ENCODE measurements at places on chromosomes 1 and 21.

DNA sequence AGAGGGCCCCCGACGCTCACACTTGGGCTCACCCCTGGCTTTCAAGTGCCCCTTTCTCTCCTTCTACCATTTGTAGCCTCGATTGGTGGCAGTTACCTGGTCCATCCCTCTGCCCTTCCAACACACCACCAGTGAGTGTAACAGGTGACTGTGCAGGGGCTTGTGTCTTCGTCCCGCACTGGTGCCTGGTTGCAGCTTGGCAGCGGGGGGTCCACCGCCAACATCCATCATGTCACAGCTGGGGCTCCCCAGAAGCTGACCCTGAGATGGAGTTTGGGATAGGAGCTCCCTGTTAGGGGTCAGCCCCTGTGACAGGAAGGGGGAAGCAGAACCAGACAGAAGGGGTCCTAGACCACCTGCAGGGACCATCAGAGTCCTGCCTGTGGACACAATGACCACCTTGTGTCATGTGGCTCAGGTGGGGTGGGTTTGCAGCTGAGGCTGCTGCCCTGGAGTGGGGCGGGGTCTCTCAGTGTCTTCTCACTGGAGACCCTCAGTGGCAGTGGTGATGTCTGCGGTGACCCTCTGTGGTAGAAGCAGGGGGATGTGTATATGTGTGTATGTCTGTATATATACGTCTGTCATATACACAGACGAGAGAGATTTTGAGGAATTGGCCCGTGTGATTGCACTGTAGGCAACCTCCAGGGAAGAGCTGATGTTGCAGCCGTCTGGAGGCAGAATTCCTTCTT lies 3.6 kb upstream of the CALML6 start:
- no peak for DNase-seq

- DNase-seq, result peak; percentile 92
Observed at GRCh38 chr21:29217818-29218291, 80.9 kb upstream of the BACH1 start.

DNA sequence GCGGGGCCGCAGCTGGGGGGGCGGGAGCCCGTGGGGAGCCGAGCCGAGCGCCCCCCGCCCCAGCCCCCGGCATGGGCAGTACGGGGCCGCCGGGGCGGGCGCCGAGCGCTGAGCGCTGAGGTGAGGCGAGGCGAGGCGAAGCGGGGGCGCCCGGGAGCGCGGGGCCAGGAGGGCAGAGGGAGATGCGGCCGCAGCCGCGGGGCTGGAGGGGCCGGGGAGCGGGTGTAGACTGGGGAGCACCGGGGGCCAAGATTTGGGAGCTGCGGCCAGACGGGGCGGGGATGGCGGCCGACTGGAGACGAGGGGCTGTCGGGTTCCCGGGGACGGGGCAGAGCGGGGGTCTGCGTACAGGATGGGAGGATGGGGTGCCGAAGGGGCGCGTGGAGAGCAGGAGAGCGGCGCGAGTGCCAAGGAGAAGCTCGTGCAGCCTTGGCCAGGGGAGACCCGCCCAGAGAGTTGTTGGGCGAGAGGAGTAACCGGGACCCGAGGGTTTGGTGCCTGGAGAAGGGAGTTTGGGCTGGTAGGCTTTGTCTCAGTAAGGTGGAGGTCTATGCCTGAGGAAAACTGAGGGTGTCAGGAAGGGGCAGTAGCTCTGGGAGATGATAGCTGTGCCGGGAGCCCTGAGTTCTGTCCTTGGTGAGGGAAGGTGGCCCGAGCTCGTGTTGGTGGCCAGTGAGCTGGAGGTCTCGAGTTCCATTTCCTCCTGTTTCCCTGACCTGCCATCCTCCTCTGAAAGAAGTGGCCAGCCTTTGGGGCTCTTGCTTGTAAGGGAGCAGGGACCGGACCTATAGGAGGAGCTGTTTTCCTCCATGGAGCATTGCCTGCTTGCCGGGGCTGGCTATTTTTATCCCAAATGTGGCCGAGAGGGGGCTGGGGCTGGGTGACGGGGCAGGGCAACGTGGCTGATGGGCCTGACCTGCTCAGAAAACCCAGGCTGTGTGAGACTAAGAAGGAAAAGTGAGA lies 539 bp downstream of the ATP8B2 start:
- peak; percentile 68 for DNase-seq

- DNase-seq, result no peak
Observed at GRCh38 chr1:192907545-192908243, 98.9 kb downstream of the RGS2 start.

DNA sequence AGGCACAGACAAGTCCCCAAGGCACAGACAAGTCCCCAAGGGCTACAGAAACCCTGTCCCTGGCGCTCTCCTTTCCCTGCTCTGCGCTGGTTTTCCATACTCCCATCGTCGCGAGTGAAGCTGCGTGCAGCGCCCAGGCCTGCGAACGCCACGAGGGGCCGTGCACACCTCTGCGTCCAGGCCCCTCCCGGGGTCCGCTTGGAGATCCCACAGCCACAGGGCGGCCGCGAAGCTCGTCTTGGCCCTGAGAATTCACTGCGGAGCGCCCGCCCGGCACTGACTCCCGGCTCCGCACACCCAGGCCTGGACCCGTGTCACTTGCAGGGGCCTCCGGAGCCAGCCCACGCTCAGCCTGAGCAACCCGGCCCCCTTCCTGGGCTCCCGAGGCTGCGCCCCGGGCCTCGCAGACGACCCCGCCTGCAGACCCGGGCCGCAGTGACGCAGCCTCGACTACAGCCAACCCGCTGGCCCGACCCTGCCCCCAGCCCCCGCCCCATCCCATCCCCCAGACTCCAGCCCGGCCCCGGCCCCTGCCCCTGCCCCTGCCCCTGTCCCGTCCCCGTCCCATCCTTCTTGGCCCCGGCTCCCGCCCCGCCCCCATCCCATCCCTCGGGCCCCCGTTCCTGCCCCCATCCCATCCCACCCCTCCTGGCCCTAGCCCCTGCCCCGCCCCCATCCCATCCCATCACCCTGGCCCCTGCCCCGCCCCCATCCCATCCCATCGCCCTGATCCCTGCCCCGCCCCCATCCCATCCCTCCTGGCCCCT lies 841 bp downstream of the POFUT2 start:
- DNase-seq, result no peak

DNA sequence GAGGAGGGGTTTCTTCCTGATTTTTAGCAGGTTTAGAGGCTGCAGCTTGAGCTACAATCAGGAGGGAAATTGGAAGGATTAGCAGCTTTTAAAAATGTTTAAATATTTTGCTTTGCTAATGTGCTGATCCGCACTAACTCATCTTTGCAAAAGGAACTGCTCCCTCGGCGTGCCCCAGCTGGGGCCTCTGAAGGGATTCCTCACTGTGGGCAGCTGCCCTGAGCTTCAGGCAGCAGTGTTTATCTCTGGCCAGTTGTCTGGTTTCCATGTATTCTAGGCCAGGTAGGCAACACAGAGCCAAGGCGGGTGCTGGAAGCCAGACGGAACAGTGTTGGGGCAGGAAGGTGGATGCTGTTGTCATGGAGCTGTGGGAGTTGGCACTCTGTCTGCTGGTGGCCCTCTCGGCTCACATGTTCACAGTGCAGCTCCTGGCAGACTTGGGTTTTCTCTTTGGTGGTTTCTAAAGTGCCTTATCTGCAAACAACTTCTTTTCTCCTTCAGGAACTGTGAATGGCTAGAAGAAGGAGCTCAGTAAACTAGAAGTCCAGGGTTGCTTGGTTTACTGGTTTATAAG lies 18.9 kb downstream of the NECAP2 start:
- DNase-seq, result no peak

DNA sequence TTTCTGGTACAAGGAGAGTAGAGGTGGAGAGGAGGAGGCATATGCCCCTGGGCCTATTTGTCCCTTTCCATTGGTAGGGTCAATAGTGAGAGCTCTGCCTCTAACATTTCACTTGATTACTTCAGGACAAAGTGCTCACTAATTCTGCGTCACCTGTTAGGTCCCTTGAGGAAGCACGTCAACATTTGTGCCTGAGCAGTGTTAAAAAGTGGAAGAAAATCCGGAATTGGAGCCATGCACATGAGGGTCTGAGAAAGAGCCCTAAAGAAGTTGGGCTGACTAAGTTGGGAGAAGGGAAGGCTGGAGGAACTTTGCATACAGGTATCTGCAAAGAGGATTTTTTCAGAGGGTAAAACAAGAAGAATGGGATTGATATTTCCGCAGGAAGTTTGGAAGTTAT lies 1.9 kb downstream of the SLC25A44 start:
- no peak for DNase-seq

DNA sequence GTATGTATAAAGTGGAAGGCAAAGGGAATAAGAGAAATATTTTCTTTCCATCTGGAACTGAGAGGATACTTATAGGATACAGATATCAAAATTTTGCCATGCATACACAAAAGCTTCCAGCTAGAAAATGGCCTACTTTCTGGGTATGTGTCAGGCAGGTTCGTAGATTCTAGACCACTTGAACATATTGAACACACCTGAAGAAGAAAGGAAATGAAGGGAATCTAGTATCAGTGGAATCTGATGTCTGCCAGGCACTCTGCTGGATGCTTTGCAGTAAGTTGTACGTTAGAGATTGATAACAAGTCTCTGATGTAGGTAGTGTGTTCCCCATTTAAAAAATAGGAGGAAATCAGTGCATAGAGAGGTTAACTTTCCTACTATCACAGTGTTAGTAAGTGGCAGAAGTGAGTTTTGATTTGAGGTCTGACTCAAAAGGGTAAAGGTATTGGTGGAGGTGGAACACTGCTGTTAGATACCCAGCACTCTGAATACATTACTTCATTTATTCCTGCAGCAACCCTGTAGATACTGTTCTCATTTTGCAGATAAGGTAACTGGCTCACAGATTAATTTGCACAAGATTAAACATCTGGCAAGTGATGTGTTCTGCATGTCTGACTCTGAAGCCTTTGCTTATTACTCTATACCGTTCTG lies 3.0 kb downstream of the CAMSAP2 start:
- DNase-seq, result peak; percentile 20

- DNase-seq, result no peak
Observed at GRCh38 chr21:8993943-8994639, 1527.3 kb upstream of the TPTE start.

DNA sequence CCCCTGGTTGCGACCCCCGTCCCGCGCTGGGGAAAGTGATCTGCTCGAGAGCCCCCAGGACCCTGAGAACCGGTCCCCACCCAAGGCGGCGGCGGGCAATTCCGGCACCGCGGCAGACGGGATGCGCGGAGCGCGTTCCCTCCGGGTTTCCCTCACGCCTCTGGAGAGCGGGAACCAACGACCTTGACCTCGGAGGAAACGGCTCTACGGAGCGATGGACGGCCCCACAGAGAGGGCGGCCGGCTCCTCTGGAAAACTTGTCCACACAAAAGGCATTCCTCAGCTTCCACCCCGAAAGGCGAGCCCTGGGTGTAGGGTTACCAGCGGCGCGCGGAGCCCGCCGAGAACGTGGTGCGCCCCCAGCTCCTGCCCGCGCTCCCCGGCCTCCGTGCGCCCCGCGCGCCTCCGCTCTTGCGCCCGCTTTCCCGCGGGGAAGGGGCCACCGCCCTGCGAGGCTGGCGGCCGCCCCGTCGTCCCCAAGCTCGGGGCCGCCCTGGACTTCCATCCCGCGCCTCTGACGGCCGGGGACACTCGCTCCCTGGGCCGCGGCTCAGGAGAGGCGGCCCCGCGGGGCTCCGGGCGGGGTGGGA lies 391 bp upstream of the KIAA1614 start:
- DNase-seq, result no peak

DNA sequence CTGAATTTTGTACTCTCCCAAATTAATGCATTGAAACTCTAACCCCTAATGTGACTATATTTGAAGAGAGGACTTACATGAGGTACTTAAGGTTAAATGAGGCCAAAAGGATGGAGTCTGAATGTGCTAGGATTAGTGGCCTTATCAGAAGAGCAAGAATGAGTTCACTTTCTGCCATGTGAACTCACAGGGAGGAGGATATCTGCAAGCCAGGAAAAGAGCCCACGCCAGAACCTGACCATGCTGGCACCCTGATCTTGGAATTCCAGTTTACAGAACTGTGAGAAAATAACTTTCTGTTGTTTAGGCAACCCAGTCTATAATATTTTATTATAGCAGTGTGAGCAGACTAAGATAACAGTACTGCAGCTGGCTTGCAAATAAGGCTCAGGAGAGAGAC lies 12.2 kb upstream of the FASLG start:
- no peak for DNase-seq

DNA sequence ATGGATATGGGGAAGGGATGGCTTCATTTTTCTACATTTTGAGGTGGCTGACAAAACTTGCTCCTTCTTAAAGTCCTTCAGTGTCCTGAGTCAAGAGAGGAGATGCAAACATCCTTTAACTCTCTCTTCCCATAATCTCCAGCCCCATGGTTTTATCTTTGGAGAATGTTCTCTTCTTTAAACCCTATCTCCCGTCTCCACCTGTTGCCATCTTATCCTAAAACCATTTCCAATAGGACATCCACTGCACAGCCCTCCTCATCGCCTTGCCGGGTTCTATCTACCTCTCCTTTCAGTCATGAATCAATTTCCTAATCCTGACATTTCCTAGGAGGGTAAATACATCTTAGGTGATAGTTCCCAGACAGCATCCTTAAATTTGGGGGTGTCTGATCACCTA lies 44.2 kb upstream of the KCNE2 start:
- no peak for DNase-seq

- DNase-seq, result peak; percentile 50
Observed at GRCh38 chr1:53413175-53414001, 45.8 kb upstream of the DMRTB1 start.

DNA sequence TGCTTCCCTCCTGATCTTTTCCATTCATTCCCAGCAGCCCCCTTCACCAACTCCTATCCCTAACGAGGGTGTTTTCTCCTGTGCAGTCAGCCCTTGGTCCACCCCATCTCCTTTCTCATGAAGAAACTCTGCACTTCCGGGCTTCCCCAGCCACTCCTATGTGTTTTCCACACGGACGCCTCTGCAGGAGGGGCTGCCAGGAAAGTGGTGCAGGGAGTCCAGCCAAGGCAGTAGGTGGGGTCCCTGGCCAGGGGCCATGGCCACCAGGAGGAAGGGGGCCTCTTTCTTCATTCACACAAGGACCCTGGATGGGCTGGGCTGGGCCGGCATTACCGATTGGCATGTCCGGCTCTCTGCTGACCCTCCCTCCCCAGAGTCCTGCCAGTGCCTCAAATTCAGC lies 72.8 kb upstream of the EFHD2 start:
- DNase-seq, result no peak

DNA sequence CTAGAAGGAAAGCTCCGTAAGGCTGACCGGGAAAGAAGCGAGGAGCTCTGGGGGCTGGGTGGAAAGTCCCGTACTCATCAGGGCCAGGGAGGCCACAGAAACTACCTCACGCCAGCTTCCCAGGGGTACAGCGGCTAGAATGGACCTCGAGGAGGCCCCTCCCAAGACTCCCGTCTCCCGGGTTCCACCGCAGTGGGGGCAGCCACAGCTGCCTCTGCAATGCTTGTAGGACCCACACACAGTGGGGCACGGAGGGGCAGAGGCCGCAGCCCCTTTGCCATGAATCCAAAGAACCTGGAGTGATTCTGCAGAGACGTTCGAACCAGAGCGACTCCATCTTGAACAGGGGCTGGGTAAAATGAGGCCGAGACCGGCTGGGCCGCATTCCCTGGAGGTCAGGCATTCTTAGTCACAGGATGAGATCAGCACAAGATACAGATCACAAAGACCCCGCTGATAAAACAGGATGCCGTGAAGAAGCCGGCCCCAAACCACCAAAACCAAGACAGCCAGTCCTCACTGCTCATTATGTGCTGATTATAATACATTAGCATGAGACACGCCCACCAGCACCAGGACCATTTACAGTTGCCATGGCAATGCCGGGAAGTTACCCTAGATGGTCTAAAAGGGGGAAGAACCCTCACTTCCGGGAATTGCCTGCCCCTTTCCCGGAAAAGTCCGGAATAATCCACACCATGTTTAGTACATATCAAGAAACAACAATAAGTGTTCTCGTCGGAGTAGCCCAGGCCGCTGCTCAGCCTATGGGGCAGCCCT lies 1.6 kb upstream of the ANKRD65 start:
- DNase-seq, result no peak
